ENCODE measurements at places on chromosomes 12 and 14.

GRCh38 chr14:79701371-79701770 lies 509.9 kb downstream of the DIO2 start:
- no peak overlapping the region for H3K27ac ChIP-seq
- no peaks in the 10 kb centered on the region for H3K4me1 ChIP-seq
- H3K36me3 ChIP-seq, result no peaks in the 10 kb centered on the region
- no peaks in the 10 kb centered on the region for H3K27me3 ChIP-seq
- no peak overlapping the region for H3K4me3 ChIP-seq
- no peak for DNase-seq

DNA sequence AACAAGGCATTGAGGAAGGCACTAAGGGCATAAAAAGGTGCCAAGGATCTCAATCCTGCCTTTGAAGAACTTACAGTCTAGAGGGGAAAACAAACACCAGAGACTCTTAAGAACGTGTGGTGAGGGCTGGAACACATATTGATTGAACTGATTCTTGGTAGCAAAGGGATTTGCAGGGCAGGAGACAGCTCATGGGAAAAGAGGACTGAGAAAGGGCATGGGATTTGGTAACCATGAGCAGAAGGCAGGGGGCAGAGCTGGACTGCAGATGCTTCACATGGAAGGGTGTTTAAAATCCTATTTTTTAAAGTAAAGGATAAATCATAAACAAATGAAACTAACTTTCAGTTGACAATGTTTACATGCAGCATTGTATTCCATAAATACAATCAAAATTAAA lies 203.1 kb downstream of the ITPR2 start:
- peak overlapping the region; percentile 44 for H3K4me3 ChIP-seq
- H3K36me3 ChIP-seq, result peaks cover 24% of the 10 kb centered on the region
- H3K4me1 ChIP-seq, result peaks cover 31% of the 10 kb centered on the region
- H3K27me3 ChIP-seq, result no peaks in the 10 kb centered on the region
- DNase-seq, result no peak

DNA sequence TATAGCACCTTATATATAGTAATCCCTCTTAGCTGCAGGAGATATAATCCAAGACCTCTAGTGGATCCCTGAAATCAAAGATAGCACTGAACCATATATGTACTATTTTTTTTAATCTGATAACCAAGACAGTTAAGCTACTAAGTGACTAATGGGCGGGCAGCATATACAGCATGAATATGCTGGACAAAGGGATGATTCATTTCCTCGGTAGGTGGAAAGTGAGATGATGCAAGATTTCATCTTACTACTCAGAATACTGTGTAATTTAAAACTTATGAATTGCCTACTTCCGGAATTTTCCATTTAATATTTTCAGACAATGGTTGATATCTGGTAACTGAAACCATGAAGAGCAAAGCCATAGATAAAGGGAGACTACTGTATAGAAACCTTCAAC lies 36.2 kb downstream of the PRMT8 start:
- H3K27ac ChIP-seq, result no peak overlapping the region
- DNase-seq, result no peak
- H3K27me3 ChIP-seq, result no peaks in the 10 kb centered on the region
- H3K36me3 ChIP-seq, result no peaks in the 10 kb centered on the region

DNA sequence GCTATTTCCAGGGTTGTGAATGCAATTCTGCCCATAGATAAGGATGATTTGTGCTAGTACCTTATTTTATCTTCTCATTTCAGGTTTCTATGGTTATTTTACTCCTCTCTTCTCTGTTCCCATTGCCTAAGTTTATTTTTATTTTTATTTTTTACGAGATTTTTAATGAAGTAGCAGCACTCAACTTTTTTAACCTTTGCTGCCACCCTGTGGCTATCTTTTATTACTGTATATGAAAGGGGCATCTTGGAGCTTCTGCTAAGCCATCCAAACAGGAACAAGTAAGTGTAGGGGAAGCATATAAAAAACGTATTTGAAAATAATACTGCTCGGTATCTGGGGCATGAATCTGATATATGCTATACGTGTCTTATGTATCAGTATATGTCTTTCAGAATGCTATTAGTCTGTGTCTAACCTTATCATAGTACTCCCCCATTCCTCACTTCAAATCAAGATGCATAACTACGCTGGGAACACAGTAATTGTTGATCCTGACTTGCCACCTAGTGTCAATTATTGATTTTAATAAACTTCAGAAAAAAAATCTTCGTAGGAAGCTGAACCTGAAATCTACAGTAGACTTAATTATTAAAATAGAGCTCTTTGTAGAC lies 60.3 kb downstream of the KLRG1 start:
- H3K4me3 ChIP-seq, result no peak overlapping the region
- H3K27me3 ChIP-seq, result no peaks in the 10 kb centered on the region
- no peaks in the 10 kb centered on the region for H3K4me1 ChIP-seq
- no peak overlapping the region for H3K27ac ChIP-seq
- no peak for DNase-seq

DNA sequence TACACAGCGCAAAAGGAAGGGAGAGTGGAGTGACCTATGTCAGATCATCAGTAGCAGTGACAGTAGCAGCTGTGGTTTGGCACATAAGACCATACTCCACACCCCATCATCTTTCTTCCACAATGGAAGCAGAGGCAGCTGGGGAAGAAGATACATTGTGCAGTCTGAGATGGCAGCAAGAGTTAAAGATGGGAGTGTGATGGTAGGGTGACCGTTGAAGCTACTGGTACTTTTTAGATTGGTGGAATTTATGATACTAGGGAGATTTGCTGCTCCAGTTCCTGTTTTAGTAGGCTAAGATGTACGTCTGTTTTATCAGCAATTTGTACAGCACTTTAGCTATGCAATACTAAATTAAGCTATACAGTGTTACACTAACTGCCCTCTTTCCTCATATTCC lies 291.0 kb downstream of the FUT8 start:
- no peak overlapping the region for H3K4me3 ChIP-seq
- no peaks in the 10 kb centered on the region for H3K36me3 ChIP-seq
- no peak overlapping the region for H3K27ac ChIP-seq
- no peaks in the 10 kb centered on the region for H3K27me3 ChIP-seq
- H3K4me1 ChIP-seq, result no peaks in the 10 kb centered on the region
- no peak for DNase-seq

GRCh38 chr12:11827091-11828061 lies 177.9 kb downstream of the ETV6 start:
- H3K4me1 ChIP-seq, result no peaks in the 10 kb centered on the region
- H3K27me3 ChIP-seq, result no peaks in the 10 kb centered on the region

GRCh38 chr12:89649139-89649538 lies 59.5 kb downstream of the ATP2B1 start:
- DNase-seq, result no peak
- no peaks in the 10 kb centered on the region for H3K27me3 ChIP-seq
- H3K4me1 ChIP-seq, result no peaks in the 10 kb centered on the region
- no peaks in the 10 kb centered on the region for H3K36me3 ChIP-seq

GRCh38 chr12:15796493-15797141 lies 7.4 kb upstream of the EPS8 start:
- no peak for DNase-seq
- H3K27me3 ChIP-seq, result no peaks in the 10 kb centered on the region
- no peak overlapping the region for H3K4me3 ChIP-seq

Measured in right lobe of liver (tissue), 6 donors.